ENCODE measurements at places on chromosomes 2 and 18.

- peak; percentile 9 for DNase-seq
Measured at GRCh38 chr2:241772063-241772499, 4.5 kb upstream of the GAL3ST2 start.

GRCh38 chr2:30046979-30047378, 99.8 kb upstream of the YPEL5 start:
- no peak for DNase-seq

- DNase-seq = peak; percentile 65
Measured at GRCh38 chr2:111207851-111208250, 87.1 kb downstream of the BCL2L11 start.

DNA sequence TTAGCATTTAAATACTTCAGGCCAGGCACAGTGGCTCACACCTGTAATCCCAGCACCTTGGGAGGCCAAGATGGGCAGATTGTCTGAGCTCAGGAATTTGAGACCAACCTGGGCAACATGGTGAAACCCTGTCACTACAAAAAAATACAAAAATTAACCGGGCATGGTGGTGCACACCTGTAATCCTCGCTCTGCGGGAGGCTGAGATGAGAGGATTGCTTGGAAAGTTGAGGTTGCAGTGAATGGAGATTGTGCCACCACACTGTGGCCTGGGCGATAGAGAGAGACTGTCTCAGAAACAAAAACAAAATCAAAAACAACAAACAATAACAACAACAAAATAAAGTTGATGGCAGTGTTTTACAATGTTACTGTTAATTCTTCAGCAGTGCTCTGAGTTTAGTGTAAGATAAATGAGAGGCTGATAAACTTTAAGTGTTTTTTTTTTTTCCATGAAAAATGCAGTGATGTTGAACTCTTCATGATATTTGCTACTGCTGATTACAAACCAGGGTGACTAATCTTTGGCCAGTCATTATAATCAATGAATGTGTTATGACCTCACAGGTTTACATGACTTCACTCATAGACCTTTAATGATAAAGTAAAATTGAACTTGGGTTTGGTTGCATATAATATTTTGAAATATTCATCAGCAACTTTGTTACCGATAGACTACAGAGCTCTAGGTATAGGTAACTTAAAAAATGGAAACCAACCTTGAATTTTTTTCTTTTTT, 2.5 kb downstream of the ITGAV start:
- no peak for DNase-seq

- DNase-seq = no peak
Measured at GRCh38 chr2:65175894-65176530, 46.1 kb upstream of the RAB1A start.

GRCh38 chr2:85433511-85434089, 15.1 kb downstream of the SH2D6 start:
- DNase-seq = peak; percentile 57
